ENCODE measurements at places on chromosomes 5 and 9.

DNA sequence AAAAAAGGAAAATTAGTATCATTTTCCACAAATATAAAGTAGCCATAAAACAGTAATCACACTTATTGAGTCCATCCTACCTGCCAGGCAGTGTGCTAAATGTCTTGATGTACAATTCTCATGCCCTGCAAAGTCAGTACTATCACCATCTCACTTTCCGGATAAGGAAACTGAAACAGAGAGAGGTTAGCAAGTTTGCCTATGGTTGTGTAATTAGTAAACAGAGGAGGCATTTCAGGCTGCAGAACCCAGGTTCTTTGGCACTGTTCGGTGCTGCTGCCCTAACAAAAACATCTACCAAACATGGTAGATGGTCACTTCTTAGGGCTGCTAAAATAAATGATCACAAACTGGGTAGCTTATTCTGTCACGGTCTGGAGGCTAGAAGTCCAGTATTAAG is 22.6 kb downstream of the PLAC8L1 start:
- DNase-seq = no peak

DNA sequence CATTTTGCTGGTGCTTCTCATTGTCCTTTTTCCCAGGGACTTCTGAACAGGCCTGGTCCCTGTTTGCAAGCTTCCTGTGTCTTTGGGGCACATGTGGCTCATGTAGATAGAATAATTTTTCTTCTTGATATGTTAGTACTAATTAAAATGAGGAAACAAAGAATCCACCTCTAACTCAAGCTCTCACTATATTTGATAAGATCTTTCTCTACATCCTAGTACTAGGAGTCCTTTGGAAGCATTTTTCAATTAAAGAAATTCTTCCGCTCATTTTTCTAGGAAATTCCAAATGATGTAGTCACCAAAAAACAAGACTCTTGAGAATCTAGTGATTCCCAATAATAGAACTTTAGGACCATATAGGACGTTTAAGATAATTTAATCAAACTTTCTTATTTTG is 165.3 kb downstream of the SEC61B start:
- DNase-seq = no peak

- DNase-seq = no peak
Measured at GRCh38 chr9:107504585-107505455, 15.3 kb upstream of the KLF4 start.

DNA sequence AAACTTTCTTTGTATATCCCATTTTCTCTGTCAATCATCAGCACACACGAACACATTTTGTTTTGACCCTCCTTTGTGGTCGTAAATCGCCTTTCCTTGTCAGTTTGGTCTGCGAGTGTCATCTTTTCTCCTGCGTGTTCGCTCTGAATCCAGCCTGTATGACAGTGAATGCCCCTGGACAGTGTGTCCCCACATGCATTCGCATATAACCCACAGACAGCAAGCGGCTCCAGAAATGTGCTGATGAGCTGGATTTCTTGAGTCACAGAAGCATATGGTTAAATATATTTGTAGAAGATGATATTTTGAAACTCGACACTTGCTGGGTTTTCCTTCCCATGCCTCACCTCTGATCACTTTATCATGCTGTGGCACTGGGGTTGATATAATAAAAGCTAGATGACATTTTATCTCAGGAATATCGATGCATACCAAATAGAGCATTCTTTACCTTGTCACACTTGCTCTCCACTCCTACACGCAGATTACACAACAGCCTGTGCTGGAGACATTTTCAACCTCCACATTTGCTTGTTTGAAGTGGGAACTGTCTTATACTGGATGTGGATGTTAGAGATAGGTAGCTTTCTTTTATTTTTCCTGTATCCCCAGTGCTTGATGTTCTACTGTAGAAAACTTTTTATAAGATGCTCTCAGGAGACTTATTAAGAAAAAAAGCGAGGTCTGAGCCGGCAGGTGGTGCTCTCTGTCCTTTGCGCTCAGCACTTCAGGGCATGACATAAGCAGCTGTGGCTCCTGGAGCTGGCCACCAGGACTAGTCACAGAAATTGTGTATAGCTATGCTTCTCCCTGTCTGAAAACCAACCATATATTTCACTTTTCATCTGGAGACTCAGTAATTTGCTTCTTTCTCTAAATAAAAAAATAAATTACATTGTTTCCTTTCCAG is 215.1 kb downstream of the SH3GL2 start:
- no peak for DNase-seq

DNA sequence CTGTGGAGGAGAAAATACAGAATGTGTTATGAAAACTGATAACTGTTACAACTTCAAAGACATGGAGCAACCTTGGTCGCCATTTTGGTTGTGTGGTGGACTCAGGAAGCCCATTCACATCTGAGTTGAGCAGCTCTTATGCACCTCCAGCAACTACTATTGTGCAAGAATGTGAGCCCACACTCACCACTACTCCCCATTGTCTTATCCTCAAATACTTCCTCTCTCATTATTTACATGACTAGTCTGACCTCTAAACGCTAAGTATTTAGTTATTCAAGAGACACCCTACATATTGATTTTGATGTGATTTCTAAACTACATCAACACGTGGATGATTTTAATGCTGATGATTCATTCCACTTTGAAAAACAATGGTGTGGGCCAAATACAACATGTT is 516.6 kb upstream of the CLINT1 start:
- DNase-seq = no peak

GRCh38 chr9:112061152-112061740 is 113.9 kb downstream of the SUSD1 start:
- no peak for DNase-seq

DNA sequence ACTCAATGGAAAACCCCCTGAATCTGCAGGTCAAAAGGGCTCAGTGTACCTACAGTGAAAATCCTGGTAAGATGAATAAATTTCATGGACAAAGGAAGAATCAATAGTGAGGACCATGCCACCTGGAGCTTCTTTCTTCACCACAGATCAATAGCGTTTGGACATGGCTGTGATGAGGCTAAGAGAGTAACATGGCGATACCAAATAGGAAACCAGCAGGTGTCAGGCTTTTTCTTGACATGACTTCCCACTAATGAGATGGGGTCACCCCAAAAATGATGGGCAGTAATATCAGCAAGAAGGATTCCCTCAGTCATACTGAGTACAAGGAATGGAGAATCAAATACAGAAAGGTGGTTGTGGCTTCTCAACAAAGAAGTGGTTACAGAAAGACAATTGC is 208.5 kb upstream of the PLPPR1 start:
- DNase-seq = no peak

Data from vagina (tissue), 2 donors.